ENCODE measurements at places on chromosomes 3 and 15.

DNA sequence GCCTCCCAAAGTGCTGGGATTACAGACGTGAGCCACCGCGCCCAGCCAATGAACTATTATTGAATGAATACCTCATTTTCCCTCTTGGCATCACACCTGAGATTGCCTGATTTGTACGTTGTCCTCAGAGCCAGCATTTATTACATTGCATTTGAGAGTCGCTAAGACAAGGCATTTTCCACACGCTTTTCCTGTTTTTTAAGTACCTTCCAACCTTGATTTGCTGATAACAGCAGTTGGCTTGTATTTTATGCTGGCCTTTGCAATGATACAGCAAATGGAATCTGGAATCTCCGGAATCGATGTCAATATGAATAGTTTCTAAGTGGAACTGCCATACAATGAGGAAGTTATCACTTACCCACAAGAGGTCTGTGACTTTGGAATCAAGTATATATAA, 15.7 kb upstream of the CNBP start:
- no peak for DNase-seq

DNA sequence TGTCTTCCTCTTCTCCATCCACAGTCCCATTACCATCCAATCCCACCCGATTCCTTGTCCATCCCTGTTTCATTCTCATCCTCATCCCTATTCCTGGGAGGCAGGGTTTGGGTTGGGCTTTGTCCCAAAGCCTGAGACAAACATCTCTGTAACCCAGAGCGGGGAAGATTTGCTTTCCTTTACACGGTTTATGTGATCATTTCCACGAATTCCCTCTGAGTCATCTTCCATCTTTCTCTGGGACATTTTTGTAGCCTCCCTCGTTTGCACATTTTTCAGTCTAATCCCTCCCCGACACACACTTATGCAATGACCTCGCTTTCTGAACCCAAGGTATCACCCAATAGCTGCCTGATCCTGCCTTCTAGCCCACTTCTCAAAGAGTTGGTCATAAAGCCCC, 22.8 kb downstream of the DUOX2 start:
- DNase-seq, result no peak

DNA sequence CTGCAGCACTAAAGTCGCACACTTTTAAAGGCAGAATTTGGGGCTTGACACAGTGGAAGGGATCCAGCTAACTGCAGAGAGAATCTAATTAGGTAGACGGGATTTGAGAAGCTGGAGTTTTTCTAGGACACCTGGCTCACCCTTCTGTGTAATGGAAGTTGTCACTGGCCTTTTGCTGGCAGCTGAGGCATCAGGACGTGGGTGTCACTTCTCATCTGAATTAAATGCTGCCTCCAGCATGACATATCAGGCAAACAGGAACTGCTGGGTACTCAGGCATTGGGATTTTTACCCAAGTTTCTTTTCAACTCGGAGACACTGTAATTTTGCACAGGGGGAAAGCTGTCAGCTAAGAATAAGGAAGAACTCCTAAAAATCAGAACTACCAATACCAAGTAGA, 861.9 kb upstream of the ARPP21 start:
- no peak for DNase-seq

DNA sequence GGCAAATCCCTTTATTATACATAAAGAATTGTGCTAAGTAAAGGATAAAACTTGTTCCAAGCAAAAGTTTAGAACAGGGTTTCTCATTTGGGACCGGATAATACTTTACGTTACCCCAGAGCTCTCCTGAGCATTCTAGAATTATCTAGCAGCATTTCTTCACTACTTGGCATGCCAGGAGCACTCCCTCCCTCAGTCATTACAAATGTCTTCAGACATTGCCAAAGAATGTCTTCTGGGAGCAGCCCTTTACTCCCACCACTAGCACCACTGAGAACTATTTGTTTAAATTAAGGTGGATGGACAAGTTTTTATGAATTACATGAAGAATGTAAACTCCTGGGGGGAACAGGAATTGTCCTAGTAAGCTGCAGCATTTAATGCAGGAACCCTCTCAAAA, 516.4 kb downstream of the GBE1 start:
- DNase-seq, result no peak

GRCh38 chr3:132293251-132293650, 24.0 kb upstream of the ACP3 start:
- no peak for DNase-seq

DNA sequence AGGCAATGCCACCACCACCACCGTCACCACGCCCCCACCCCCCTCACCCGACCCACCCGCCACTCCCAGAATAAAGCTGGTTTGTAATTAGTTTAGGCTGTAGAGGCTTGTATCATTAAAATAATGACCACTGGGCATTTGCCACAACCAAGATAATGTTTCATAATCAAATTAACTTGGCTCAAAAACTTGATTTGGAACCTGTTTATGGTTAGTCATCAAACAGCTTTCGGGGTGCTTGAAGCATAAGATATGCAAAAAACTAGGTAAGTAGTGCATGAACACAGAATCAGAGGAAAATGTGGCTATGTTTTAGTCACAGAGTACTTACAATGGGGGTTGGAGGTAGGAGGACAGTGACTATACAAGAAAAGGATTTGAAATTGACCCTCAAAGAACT, 115.1 kb downstream of the FHIT start:
- DNase-seq, result no peak

DNA sequence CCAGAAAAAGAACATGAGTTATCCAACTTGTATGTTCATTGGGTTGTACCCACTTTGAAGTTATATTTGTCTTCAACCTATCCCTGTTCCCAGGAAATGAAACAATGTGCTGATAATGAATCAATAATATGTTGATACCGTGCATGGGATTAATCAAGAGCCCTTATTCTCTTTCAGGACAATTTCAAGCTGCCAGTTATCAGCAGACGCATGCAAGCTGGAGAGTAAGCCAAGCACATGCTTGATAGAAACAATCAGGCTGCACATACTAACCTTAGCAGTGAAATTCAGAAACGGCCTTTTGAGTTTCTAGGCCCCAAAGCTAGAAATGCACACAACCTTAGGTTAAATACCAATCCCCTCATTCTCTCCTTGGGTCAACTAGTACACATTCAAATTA, 480.4 kb upstream of the AGTR1 start:
- no peak for DNase-seq

Data from WERI-Rb-1 (cell line).